Hematopoietic multipotent progenitor cell treated with erythropoietin and hydrocortisone succinate and interleukin-3 and kit ligand, for 8 days (in vitro differentiated cells): ENCODE measurements at places on chromosomes 12 and 14.

DNA sequence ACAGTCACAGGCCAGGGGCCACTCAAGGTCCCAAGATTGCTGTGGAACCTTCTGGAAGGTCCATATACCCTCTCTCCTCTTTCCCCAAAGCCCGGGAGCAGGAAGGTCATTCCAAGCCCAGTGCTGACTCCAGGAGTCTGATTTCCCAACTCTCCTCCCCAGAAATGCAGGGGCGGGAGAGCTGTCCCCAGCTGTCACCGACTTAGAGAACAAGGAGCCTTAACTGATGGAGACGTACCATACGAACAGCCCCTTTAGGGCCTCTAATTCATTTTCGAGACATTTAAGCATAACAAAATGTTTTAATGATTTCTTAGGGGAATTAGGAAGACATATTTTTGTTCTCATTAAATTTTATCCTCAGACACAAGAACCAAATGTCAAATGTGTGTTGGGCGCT, 99.2 kb downstream of the PHETA1 start:
- no peak for DNase-seq

DNA sequence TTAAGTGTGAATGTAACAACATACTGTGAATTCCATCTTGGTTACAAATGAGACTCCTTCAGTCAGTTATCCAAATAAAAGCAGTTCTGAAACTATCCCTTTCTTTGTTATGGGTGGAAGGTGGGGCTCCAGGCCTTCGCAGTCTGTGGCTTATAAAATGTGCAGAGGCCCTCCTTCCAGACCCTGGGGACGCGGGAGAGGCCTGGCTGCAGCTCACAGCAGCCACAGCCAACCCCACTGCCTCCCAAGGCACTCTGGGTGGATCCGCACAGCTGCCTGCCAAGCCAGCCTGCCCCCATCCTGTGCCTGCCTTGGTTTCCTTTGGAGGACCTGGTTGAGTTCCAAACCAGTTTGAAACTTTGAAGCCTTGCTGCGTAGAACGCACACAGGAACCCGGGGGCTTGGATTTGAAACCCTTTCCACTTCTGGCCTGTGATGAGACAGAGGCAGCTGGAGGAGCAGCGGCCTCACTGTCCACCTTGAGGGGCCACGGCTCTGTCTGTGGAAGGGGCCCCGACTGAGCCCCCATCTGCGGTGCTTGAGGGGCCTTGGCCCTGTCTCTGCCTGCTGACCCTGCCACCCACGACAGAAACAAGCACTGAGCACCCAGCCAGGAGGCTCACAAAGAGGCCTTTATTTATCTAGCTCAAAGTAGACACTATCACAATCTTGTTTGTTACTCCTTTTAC, 30.4 kb downstream of the CCNK start:
- DNase-seq = no peak

DNA sequence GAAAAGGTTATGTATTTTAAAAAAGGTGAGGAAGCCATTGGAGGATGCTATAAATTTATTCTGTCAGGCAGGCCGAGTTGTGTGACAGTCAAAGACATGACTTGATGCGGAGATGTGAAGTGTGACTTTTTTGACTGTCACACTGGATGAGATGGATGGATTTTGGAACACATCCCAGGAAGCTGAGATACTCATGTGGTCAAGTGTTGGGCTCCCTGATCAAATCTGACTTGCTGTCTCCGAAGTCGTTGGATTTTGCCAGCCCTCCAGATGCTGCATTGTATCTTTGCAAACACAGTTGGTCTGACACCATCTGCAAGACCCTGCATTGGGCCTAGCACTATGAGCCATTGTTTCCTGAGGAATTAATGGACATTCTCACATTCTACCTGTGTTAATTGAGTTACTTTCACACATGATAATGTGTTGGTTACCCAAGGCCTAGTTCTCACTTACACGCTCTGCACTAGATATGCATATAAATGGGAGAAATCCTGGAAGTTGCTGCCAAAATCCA, 204.0 kb upstream of the PRKD1 start:
- DNase-seq = no peak

GRCh38 chr14:93025055-93025454, 90.7 kb downstream of the ITPK1 start:
- DNase-seq = no peak

DNA sequence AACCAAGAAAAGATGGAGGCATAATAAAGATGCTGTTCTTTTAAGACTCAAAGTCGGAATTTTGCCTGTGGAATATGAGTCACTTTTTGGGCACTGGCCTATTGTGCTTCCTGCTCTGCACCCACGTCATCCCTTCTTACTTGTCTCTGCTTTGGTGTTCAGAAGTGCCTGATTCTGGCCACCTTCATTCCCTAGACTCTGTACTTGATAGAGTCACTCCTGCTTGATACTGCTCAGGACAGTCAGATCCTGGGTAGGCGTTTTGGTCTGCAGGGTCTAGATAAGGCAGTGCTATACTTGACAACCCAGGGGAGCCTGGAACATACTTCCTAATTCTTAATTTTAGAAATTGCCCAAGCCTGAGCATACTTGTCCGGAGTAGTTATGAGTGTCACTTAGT, 1.9 kb downstream of the LRRK2 start:
- DNase-seq = peak; percentile 26

GRCh38 chr14:55077170-55078151, 26.0 kb downstream of the MAPK1IP1L start:
- no peak for DNase-seq

- DNase-seq = no peak
Measured at GRCh38 chr14:67396381-67396970, 15.5 kb downstream of the PLEK2 start.

DNA sequence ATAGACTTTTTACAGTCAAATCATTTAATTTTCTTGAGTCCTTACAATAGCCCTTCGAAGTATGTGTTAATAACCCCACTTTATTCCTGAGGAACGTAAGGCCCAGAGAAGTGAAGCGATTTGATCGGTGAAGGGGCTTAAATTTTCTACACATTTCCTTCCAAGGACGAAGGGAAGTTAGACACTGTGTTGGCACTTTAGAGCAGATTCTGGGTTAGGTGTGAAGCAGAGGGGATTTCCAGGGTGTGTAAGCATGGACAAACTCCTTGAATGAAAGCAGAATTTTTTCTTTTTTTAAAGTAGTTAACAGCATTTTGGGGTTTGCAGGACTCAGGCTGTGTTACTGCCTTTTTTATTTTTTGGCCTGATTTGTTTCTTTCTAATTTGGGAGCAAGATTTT, 38.9 kb downstream of the PRORP start:
- no peak for DNase-seq

DNA sequence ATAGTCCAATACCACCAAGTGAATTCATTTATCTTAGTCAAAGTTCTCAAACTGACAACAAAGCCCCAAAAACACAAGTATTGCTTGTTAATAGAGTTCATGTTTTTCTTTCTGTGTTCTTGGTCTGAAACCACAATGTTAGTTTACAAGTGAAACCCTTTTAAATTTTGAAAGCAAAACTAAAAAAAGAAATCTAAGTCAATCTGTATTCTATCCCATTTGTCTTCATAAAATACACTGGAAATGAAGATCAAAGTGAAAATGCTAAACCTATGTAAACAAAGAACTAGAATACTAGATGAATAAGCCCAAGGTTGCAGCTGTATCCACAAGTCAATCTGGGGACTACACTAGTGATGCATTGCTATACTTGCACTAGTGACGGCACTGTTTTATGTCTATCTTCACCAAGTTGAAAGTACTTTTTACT, 10.4 kb downstream of the MAP4K5 start:
- DNase-seq = no peak

GRCh38 chr12:106919910-106920544, 35.7 kb upstream of the TMEM263 start:
- peak; percentile 59 for DNase-seq

DNA sequence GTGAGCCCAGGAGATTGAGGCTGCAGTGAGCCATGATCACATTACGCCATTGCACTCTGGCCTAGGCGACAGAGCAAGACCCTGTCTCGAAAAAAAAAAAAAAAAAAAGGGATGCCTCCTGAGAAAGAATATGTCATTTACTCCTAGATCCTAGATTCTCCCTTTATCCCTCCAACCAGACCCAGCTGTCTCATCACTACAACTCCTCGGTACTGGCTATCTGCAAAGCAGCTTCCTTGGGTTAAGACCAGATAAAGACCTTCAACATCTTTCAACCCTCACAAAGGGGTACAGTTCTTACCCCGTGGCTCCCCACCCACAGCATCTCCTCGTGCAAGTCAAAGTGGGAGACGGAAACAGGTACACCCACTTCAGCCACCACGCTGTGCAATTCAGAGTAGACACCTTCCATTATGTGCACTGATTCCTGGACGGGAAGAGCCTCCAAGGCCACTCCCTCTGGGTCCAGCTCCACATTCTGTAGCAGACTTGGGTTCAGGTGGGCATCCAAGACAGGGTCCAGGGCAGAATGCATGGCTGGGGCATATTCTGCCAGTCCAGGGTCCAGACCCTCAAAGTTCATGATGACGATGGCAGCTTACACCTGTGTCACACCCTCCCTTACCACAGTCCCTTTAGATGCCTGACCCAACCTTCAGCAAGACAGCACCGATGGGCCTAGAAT, 1.1 kb downstream of the PAN2 start:
- no peak for DNase-seq

GRCh38 chr12:26719852-26720251, 113.1 kb downstream of the ITPR2 start:
- no peak for DNase-seq

DNA sequence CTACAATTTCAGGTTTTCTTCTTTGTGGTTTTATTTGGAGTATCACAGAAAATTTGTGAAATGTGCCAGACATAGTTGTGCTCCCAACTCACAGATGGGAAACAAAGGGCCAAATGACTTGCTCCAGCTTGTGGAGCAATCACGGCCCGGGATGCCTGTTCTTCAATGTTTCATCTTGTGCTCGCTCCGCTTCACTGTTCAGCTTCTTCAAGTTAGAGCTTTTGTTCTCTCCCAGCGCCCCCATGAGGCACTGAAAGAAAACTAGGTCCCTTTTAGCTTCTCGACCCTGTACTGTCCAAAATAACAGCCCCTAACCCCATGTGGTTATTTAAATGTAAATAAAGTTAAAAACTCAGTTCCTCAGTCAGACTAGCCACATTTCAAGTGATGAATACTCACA, 187.9 kb upstream of the STXBP6 start:
- peak; percentile 1 for DNase-seq

DNA sequence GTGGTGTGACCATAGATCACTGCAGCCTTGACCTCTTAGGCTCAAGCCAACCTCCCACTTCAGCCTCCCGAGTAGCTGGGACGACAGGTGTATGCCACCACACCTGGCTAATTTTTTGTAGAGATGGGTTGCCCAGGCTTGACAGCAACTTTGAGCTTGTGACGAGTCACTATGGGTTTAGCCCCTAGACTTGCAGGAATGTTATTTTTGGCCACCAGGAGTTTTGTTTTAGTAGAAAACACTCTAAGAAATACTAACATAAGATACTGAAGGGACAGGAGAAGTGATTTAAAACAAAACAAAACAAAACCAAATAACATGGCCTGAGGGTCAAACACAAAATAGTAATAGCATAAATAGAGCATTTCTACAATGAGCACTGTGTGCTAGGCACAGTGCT, 26.4 kb downstream of the SETD3 start:
- DNase-seq = no peak

GRCh38 chr12:126487431-126487980, 1422.3 kb downstream of the AACS start:
- DNase-seq = no peak

DNA sequence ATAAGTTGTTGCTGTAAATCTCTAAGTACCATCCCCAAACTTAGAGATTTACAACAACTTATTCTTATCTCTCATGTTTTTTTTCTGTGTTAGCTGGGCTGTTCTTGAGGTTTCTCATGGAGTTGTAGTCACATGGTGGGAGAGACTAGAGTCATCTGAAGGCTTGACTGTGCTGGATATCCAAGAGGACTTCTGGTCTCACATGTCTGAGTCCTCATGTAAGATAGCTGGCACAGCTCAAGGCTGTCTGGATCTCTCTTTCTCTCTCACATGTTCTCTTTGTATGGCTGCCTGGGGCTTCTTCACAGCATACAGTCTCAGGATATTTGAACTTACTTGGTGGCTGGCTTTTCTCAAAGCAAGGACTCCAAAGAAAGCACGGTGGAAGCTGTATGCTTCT, 63.8 kb downstream of the DACT1 start:
- no peak for DNase-seq

DNA sequence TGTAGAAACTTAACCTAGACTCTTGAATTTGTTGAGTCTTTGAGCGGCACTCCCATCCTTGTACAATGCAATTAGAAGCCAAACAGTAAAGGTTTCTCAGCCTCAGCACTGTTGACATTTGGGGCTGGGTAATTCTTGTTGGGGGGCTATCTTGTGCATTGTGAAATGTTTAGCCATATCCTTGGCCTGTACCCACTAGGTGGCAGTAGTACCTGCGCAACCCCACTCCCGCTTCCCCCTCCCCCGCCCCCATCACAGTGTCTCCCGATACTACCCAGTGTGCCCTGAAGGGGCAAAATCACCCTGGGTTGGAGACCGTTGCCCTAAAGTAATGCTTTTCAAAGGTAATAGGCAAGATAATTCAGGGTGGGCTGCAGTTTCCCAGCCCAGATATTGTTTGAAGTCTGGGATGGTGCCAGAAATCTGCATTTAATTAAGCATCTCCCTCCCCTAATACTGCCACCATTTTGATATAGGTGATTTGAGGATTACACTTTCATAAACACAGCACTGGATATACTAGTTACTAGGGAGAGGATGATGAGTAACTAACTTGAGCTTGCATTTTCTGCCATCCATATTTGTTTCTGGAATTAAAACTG, 1.8 kb downstream of the COX6A1 start:
- DNase-seq = peak; percentile 81

- DNase-seq = peak; percentile 47
Measured at GRCh38 chr12:62256408-62257096, 3.7 kb upstream of the USP15 start.

GRCh38 chr14:50559990-50560930, at the start of gene ATL1:
Gene ATL1, plus strand, starts transcription at chr14:50560145. Its CDS starts 121 bp downstream, at chr14:50560266.
- peak; percentile 49 for DNase-seq

DNA sequence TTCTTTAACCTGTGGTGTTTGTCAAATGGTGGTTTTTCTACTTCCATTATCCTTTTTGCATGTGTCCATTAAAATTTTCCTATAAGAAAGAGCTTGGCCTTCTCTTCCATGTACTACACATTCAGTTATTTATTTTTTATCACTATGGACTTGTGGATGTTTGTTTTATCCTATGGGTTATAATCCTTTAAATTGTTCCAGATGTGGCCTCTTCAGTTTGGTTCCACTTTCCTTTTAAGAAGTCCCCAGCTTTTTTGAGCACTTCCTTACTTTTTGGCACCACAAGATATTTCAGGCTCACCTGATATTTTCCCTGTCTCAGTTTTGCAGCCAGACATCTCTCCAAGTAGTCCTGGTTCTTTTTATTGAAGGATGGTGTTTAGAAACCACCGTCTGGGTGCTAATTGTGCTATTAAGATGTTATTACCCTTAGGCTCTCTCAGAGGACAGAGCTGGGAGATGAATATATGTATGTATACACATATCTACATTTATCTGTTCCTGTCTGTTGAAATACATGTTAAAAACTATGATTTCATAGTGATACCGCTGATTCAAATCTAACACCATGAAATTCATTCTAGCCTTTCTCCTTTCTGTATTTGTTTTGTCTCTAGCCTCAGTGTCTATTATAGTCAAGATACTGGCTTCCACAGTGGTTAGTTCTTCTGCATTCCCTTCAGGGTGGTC, 408.5 kb upstream of the RGS6 start:
- DNase-seq = no peak
